ENCODE measurements at places on chromosomes 2 and 18.
A peak's percentile ranks its signal among the peaks of the same experiment; 100 is the strongest.

- no peak for DNase-seq
Observed at GRCh38 chr2:40352703-40353099, 99.2 kb downstream of the SLC8A1 start.

DNA sequence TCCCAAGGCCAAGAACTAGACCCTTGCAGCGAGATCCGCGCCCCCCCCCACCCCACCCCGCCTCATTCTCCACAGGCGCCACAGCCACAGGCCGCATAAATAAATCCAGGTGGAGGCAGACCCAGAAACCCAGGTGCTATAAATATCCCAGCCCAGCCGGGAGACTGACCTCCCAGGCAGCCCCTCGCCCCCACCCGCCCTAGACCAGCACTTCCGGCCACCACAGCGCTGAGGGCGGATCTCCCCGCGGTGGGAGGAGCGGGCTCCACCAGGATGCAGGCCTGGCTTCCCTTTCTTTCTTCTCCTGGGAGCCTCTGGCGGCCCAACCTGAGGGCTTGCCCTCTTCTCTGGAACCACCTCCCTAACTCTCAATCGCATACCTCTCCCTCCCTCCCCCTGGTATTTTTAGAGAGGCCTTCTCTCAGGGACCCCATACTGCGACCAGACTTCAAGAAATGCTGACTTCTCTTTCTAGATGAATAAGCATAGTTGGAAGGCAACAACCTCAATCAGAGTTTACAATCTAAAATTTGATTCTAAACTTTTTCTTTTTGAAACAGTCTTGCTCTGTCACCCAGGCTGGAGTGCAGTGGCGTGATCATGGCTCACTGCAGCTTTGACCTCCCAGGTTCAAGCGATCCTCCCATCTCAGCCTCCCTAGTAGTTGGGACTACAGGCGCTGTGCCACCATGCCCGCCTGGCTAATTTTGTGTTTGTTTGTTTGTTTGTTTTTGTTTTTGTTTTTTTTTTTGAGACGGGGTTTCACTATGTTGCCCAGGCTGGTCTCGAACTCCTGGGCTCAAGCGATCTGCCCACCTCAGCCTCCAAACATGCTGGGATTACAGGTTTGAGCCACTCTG lies 55.0 kb downstream of the PKDCC start:
- DNase-seq, result no peak

GRCh38 chr2:61632276-61633169 lies 94.4 kb upstream of the XPO1 start:
- DNase-seq, result no peak

GRCh38 chr2:97849881-97850528 lies 136.6 kb downstream of the ZAP70 start:
- DNase-seq, result no peak

DNA sequence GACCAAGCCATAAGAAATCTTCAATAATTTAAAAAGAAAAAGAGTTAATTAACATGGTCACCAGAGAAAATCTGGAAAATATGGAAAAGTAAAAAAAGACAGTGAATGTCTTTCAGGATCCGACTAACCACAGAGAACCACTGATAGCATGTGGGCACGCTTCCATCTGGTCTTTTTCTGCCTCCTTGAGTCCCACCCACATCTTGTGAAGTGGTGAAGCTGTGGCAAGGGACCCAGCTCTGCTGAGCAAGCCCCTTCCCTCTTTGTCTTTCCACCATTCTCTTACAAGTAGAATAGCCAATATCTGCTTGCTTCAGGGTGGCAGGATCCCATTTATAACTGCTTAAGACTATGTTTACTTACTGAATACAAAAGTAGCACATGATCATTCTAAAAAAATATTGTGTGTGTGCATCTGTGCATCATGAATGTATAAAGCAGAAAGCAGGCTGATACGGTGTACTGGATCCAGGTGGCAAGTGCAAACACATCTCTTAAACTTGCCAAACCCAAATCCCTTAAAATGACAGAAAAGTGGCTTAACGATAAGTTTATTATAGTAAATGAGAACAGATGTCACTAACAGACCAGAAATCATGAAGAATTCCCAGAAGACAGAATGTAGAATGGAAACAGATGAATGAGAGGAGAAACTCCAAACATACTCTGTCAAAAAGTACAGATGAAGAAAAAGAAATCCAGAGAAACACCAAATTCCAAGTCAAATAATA lies 52.3 kb downstream of the FOXI3 start:
- no peak for DNase-seq

DNA sequence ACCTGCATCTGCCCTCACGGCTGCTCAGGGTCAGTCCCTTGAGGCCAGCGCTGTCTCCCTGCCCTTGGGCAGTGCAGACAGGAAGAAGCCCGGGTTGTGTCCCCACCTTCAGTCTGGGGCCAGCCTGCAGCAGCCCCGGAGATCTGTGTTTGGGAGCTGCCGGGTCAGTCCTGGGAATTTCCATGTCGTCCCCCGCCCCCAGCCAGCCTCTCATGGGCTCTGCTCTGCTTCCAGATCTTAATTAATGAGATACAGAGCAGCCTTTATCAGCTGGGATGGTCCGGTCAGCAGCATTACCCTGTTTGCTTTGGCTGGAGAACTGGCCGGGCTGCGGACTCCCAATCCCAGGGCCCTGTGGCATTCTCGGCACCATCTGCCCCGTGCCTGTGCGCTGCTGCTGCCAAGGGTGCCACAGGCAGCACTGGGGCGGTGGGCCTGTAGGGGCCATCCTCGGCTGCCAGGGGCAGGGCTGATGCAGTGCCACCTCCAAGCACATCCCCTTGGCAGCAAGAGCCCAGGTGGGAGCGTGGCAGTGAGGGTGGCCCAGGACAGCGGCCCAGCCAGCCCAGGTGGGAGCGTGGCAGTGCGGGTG lies 2.4 kb downstream of the BOK start:
- DNase-seq, result no peak

DNA sequence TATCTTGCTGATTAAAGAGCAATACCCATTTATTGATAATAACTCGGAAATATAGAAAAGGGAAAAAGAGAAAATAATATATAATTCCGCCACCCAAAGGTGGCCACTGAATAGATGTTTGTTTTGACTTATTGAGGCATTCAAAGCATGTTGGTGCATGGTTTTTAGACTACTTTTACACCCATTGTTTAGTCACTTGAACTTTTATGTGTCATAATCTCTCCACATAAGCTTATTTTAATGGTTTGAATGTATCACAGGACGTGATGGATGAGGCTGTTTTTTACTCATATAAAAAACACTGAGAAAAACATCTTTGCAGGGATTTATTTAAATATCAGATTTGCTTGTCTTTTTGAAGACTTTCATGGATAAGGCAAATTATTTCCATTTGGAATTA lies 120.4 kb downstream of the ACKR3 start:
- DNase-seq, result no peak

GRCh38 chr18:4101009-4101408 lies 354.1 kb downstream of the DLGAP1 start:
- DNase-seq, result no peak

DNA sequence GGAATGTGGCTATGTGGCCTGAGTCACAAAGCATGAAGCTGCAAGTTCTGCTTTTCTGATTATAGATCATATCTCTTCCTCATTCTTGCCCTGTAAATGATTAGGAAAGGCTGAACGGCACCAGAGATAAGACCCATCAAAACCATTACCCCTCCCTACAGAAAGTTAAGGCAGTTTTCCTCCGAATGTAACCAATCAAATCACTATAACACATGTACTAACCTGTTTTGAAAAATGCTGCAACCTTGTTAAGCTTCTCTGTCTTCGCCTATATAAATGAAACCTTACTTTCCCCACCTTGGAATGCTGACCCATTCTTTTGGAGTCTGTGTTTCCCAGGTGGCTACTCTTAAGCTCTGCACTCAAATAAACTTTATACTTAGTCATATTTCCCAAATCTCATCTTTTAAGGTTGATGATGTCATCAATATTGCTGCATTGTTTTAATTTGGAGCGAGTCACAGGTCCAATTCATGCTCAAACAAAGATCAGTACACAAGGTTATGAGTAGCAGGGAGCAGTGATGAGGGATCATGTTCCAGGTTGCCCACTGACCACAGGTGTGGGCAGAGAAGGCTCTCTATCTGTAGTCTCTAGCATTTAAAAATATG lies 662.3 kb downstream of the IRS1 start:
- DNase-seq, result no peak

DNA sequence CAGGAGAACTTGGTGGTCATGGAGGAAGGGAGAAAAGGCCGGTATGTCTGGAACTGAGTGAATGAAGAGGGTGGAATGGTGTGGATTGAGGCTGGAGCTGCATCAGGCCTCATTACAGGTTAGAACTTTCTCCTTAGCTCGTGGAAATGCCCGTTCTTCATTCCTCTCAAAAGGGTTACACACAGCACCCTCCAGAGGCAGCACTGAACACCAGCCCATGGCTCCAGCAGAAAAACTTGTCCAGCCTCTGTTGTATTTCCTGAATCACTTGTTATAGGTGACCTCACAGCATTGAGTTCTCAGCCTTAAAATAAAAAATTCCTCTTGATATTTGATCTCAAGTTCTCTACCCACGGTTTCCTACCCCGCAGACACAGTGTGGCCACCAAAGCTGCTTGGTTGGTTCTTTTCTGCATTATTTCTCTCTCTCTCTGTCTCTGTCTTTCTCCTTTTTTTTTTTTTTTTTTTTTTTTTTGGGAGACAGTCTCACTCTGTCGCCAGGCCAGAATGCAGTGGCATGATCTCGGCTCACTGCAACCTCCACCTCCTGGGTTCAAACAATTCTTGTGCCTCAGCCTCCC lies 89.6 kb downstream of the ITGB1BP1 start:
- no peak for DNase-seq

DNA sequence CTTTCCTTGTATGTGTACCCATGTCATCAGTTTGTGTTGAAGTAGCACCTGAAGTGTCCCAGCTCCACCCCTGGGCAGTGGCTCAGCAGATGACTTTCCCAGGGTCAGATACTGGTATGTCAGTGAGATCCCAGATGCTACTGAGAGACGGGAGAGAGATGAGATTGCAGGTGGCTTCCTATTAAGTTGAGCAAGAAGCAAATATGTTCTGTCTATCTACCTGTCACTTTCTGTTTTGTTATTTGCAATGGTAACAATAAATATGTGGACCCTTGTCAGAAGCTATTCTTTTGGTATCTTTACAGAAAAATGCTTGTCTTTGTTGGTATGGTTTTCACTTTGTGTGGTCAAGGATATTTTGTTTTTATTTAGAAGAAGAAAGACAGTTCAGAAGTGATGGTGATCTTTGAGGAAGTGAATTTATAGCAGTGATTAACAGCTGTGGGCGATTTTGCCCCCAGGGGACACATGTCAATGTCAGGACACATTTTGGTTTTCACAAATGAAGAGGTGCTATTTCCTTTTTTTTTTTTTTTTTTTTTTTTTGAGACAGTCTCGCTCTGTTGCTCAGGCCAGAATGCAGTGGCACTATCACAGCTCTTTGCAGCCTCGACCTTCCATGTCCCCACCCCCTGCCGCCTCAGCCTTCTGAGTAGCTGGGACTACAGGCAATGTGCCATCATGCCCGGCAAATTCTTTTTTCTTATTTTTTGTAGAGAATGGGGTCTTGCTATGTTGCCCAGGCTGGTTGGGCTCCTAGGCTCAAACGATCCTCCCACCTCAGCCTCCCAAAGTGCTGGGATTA lies 21.4 kb downstream of the MGAT5 start:
- peak; percentile 56 for DNase-seq

- DNase-seq, result no peak
Observed at GRCh38 chr2:17156086-17156485, 362.2 kb downstream of the RAD51AP2 start.

GRCh38 chr2:226865273-226865672 lies 29.4 kb downstream of the RHBDD1 start:
- DNase-seq, result no peak

DNA sequence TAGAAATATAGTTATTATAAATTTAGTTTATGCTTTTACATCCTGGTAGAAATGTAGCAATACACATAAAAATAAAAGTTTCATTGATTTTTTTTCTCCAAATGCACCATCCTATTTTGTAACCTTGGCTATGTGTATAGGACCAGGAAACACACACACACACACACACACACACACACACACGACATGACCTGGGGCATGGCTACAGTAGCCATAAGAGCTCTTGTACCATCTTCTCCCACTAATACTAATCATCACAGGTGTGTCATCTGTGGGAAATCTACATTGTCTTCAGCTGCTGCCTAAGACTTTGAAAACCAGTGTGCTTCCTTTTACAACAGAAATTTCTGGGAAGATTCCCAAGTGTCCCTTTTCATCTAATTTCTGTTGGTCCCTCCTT lies 144.3 kb downstream of the MCFD2 start:
- no peak for DNase-seq

DNA sequence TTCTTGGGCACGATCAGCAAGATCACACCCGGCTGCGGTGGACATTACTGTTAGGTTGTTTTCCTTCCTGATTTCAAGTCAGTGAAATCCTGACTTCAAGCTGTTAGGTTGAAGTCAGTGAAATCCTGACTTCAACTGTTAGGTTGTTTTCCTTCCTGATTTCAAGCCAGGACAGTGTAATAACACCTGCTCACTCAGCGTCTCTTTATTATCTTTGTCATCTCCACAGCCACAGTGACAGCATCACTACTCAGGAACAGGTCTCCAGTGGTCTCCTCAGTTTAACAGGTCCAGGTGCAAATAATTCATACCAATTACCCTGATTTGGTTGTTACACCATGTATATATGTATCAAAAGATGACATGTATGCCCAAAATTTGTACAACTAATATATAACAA lies 208.1 kb upstream of the REG3G start:
- no peak for DNase-seq

DNA sequence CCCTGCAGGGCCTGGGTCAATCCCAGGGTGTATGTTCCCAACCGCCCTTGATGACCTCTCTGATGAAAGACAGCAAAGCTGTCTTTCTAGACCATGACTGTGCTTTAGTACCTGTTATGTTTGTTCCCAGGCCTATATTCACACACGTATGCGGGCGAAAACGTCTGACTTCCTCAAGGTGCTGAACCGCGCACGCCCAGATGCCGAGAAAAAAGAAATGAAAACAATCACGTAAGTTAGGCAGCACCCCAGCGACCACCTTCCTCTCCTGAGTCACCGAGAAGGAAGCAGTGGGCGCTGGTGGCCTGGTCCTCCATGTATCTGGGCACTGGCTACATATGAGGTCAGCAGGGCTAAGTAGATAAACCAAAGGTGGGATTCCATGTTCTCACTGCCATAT lies 11.1 kb upstream of the GPBAR1 start:
- DNase-seq, result no peak

- DNase-seq, result no peak
Observed at GRCh38 chr2:236781933-236782816, 212.6 kb downstream of the ACKR3 start.

DNA sequence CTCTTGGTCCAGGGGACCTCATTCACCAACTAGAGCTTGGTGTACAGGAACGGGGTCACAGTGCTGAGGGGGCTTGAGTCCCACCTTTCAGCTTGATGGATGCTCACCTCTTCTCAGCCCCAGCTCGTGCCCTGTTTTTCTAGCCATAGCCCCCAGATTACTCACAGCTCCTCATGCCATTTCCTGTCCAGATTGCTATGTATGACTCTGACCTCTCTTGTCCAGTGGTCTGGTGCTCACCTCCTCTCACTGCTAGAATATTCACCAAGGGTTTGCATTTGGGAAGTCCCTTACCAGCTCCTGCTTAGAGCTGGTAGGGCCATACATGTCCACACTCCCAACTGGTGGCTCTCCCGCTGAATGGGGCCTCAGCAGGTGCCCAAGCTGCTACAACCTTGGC lies 5.9 kb downstream of the LBX2 start:
- DNase-seq, result no peak

All from GM10248 (cell line).